ENCODE measurements at places on chromosomes 4 and X. TPM values are rescaled to one million over a fixed set of nuclear protein-coding genes. Genes with fewer than 3 reads are reported as not detected.

DNA sequence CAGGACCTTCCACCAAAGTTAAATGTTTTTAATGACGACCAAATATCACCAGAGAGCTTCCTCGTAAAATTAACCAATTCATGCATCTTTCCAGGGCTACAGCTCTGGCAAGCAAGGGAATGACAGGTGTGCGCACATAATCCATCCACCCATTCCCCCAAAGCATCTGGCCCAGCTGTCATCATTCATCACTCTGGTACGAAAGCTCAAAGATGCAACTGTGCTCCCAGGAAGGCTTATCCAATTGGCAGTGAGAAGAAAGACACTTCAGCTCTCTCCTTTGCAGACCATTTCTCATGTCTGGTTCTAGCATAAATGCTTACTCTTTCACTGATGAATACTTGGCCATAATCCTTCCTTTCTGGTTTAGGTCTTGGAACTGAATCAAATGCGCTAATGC lies 139.2 kb downstream of the NSUN7 start:
- no peak overlapping the region for H3K27ac ChIP-seq
- peaks cover 47% of the 10 kb centered on the region for H3K36me3 ChIP-seq
- peaks cover 12% of the 10 kb centered on the region for H3K4me1 ChIP-seq
- DNase-seq, result no peak
- H3K4me3 ChIP-seq, result no peak overlapping the region
- no peaks in the 10 kb centered on the region for H3K27me3 ChIP-seq

- H3K4me3 ChIP-seq, result no peak overlapping the region
- H3K27me3 ChIP-seq, result no peaks in the 10 kb centered on the region
- H3K36me3 ChIP-seq, result no peaks in the 10 kb centered on the region
- DNase-seq, result no peak
- no peaks in the 10 kb centered on the region for H3K4me1 ChIP-seq
Observed at GRCh38 chrX:8870411-8870810, 69.2 kb upstream of the FAM9A start.

The METAP1 gene
- total RNA-seq, result 48.6 TPM

The CPLX1 gene
- not detected for total RNA-seq

DNA sequence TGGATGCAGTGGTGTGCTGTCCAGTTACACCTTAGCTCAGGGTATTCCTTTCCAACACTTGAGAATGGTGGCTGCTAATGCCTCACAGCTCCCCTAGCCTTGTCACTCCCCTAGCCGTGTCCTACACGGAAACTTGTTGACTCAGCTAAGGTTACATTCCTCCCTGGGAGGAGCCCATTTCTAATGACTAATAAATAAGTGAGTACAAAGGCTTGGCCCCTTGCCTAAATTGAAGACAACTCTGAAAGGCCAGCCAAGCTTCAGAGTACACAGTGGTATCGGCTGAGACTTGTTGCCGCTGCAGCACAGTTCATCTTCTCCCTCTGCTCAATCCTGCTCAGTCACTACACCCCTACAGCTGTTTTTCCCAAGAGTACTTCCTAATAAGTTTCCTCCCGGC lies 21.2 kb upstream of the SLC25A31 start:
- H3K4me3 ChIP-seq, result no peak overlapping the region
- H3K27ac ChIP-seq, result no peak overlapping the region
- H3K4me1 ChIP-seq, result peaks cover 3% of the 10 kb centered on the region
- no peaks in the 10 kb centered on the region for H3K27me3 ChIP-seq

The CT45A1 gene
- total RNA-seq, result not detected

DNA sequence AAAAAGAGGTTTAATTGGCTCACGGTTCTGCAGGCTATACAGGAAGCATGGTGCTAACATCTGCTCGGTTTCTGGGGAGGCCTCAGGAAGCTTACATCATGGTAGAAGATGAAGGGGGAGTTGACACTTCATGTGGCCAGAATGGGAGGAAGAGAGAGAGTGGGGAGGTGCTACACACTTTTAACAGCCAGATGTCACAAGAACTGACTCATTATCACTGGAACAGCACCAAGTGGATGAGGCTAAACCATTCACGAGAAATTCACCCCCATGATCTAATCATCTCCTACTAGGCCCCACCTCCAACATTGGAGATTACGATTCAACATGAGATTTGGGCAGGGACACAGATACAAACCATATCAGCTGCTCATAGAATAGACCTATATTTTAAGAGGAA lies 255.8 kb downstream of the OPHN1 start:
- no peak overlapping the region for H3K4me3 ChIP-seq
- H3K27me3 ChIP-seq, result no peaks in the 10 kb centered on the region
- H3K27ac ChIP-seq, result no peak overlapping the region
- no peaks in the 10 kb centered on the region for H3K4me1 ChIP-seq
- DNase-seq, result no peak

DNA sequence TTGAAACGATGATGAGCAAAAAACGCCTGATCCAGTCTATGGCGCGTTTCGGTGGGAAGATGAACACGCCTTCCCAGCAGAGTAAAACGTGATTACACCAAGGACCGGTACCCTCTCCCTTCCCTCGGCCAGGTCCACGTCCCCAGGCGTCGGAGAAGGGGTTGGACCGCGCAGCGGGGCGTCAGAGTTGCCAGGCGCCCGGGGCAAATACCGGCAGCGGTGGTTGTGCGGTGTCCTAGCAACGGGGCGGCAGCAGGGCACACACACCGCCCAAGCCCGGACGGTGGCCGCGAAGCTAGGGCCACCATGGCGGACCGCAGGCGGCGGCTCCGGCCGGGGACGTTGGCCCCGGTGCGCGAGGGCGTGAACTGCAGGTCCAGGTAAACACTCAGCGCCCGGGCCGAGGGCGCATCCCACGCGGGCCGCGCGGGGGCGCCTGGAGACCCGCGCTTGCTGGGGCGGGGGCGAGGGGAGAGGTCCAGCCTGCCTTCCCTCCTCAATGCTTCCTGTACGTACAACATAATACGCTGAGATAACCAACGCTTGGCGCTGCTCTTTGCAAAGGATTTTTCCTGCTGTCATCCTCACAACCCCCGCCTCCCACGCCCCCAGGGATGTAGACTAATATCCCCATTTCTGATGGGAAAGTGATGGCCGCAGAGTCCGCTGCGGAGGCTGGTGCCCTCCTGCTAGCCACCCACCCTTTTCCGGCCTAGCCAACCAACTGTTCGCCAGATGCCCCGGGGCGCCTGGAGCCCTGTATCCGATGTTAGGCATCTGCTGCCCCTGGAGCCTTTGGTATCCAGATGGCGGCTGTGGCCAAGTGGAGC lies at the start of gene FAM47E:
TSS of gene FAM47E (plus strand) at position 281 of the 830 bp plus-strand sequence. CDS start at position 307, 26 bp downstream.
- H3K27ac ChIP-seq, result no peak within 1 kb of the TSS
- peaks cover 76% of the 10 kb centered on the region for H3K27me3 ChIP-seq
- H3K36me3 ChIP-seq, result no peaks in the 10 kb centered on the region
- peak; percentile 86 for DNase-seq
- peaks cover 4% of the 10 kb centered on the region for H3K4me1 ChIP-seq
- peak within 1 kb of the TSS; percentile 72 for H3K4me3 ChIP-seq
